NCI-H1694 (cell line): ENCODE measurements at places on chromosomes 5 and 9.

- no peak for DNase-seq
These were observed 126.7 kb upstream of the GRHPR start for GRCh38 chr9:37295796-37296195.

DNA sequence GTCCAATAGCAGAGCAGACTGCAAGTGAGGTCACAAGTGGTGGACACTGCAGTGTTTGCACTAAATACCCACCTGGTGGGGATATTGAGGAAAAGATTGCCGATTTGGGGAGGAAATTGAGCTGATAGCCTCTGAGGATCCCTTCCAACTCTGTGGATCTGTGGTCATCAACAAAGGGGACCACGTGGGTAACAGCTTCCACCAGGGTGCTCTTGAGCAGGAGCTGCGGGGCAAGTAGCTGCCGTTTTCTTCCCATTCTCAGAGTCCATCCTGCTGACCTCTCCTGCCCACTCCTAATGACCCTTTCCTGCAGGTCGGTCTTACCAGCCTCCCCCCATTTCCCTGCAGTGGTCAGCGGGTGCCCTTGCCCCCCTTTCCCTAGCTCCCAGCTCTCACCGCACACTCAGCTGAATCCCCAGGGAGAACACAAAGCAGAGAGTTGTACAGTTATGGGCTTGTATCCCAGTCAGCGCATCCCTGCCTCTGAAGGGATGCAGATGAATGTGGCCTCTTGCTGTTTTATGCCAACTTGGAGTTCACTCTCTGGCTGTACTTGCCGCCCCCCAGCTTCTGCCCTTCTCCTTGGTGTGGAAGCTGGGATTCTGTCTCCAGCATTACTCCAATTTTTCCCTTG, 18.0 kb downstream of the DAPK1 start:
- no peak for DNase-seq

DNA sequence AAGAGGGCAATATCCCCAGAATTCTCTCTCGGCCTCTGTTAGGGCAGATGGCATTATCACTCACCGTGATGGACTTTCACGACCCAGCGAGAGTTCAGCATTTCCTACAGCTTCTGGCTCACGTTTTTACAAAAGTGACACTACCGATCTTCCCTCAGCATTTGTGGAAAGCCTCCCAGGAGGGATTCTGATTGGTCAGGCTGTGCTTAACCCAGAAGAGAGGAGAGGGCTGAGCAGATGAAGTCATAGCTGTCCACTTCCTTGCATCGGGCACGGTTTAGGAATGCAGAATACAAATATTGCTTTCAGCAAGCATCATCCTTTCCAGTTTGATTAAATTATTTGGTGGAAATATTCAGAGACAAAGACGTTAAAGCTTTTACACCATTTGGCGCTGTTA, 277.4 kb upstream of the MSX2 start:
- DNase-seq = no peak

GRCh38 chr9:122131401-122132001, 28.1 kb downstream of the NDUFA8 start:
- no peak for DNase-seq

DNA sequence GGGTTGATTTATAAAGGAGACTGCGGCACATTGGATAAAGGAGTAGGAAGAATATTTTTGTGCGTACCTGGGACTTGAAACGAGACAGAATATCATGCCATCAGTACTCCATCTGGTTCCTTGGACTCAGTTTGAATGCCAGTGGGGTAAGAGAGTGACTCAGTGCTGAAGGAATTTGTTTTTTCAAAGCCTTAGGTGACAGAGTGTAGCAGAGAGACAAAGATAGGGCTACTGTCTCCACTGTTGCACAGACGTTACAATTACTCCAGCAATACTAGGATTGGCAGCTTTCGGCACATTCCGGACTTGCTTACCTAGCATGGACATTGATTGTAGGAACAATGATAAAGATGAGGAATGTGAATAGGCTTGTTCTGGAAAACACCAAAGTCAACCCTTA, 250.7 kb downstream of the KCTD16 start:
- DNase-seq = no peak

DNA sequence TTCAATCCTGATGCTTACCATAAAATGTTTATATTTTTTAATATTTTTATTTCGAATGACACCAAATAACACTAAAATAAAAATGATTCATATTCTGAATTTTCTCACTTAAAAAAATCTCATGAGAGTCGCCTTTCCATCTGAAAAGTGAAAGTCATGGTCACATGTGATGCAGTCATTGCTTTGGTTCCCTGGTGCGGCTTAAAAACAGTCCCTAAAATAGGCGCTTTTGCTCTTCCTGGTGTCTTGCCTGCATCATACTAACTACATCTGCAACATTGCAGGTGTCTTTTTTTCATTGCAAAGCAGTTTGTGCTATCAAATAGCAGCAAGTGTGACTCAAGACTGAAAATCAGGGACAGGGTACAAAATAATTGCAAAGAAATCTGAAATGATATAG, 185.2 kb upstream of the NREP start:
- no peak for DNase-seq

DNA sequence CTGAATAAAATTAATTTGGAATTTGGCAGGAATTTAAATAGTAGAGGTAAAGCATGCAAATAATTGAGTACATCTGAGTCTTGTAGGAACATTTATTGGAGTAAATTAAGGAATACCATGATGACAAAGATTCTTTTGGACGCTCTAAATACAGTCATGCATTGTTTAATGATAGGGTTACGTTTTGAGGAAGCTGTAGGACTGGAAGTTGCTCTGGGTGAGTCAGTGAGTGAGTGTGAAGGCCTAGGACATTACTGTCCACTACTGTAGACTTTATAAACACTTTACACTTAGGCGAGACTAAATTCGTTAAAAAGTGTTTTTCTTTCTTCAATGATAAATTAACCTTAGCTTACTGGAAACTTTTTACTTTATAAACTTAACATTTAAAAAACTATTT, 113.0 kb downstream of the FAM170A start:
- no peak for DNase-seq

DNA sequence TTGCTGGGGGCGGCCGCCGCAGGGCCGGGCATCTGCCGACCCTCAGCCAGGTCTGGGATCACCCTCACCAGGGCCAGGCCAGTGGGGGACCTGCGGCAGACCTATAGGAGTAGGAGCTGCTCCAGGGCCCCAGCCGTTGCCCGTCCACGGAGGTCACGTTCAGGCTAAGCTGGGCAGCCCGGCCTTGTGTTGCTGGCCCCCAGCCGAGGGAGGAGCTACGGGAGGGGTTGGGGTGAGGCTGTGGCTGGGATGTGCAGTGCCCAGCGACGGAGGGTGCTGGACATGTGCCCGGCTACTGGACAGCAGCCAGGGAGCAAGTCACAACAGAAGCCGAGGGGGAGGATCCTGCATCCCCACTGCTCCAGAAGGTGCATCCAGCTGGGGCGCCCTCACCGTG, 39.6 kb upstream of the SLC6A19 start:
- no peak for DNase-seq

- no peak for DNase-seq
These were observed 11.3 kb downstream of the SIL1 start for GRCh38 chr5:139186752-139187326.

DNA sequence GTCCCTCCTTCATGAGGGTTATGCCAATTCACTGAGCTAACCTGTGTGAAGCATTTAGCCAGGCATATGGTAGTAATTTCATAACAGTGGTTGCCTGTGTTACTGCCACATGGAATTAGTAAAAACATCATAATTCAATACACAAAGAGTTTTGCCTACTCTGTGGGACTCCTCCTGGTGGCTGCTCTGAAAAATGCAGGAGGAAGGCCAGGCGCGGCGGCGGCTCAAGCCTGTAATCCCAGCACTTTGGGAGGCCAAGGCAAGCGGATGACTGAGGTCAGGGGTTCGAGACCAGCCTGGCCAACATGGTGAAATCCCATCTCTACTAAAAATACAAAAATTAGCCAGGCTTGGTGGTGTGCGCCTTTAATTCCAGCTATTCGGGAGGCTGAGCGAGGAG, 547.3 kb downstream of the CDK5RAP2 start:
- DNase-seq = peak; percentile 7

GRCh38 chr5:124888050-124888506, 141.6 kb upstream of the ZNF608 start:
- no peak for DNase-seq

DNA sequence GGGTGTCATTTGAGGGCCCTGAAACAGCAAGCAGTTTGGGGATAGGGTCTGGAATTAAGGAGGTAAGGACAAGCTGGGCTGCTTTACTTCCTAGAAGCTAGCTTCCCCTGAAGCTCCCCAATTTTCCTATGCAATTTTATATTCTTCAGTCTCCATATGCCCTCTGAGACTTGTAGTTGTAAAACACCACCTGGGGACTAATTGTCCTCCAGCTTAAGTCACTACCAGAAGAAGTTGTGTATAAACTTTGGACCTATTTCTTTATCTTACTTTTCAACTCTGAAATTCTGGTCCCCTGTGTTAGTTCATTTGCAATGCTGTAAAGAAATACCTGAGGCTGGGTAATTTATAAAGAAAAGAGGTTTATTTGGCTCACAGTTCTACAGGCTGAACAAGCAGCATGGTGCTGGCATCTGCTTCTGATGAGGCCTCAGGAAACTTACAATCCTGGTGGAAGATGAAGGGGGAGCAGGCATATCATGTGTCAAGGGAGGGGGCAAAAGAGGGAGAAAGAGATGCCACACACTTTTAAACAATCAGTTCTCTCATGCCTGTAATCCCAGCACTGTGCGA, 41.1 kb upstream of the CPEB4 start:
- DNase-seq = no peak

GRCh38 chr5:102531506-102531905, 32.7 kb upstream of the SLCO6A1 start:
- no peak for DNase-seq

DNA sequence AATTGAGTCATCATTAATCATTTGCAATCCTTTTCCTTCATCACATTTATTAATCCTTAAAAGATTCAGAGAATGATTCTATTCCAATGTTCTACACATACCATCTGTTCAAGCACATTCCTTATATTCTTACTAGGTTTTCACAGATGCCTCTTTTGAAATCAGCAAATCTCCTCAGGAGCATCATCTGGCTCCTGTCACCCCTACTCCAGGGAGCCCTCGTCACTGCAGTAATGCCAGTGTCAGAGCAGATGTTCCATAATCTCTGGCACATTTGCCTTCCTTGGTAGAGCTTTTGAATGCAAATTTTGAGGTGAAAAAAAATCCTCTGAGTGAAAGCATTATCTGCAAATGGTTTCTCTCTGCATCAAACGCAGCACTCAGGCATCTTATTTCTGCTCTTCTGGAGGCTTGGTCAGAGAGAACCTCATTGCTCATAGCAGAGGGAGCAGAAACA, 7.6 kb upstream of the KCNV2 start:
- peak; percentile 21 for DNase-seq

- DNase-seq = no peak
These were observed 196.3 kb downstream of the PAX5 start for GRCh38 chr9:36837431-36838405.

GRCh38 chr5:178309271-178310013, 76.8 kb upstream of the PHYKPL start:
- no peak for DNase-seq

DNA sequence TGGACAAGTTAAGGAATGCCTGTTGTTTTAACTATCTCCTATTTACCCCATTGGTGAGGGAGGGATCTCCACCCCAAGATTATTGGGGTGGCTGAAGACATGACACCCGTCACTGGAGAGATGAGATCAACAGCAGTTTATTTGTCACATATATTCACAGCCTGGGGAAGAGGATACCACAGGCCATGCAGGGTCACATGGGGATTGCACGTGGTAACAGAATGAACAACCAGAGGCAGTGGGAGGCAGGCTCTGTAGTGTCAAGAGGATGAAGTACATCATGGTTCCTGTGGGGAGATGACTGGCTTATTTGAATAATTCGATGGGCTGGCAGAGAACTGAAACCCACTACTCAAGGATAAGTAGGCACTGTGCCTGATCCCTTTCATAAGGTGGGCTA, 18.6 kb upstream of the SHISAL2B start:
- no peak for DNase-seq

- no peak for DNase-seq
These were observed 11.3 kb upstream of the P4HA2 start for GRCh38 chr5:132238901-132239500.

DNA sequence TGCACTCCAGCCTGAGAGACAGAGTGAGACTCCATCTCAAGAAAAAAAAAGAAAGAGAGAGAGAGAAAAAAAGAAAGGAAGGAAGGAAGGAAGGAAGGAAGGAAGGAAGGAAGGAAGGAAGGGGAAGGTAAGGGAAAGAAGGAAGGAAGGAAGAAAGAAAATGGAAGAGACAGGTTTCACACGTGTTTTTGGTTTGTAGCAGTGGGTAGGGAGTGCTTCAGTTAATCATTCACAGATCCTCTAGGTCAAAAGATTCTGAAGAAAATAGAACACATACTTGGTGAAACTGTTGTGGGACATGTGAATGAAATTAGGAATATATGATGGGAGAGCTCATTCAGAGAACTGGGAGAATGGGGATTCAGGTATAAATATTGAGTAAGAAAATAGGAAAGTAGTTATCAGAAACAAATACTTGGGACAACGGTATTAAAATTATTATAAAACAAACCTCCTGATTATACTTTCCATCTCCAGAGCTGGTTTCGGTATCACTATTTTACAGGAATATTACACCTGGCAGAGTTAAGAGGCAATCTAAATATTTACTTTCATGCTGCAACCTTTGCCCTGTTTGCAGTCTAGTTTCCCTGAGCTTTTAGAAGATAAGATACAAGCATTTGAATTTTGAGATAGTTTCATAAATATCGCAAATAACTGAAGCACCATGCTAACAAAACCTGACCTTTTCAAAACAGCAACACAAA, 37.2 kb downstream of the MARVELD2 start:
- no peak for DNase-seq

DNA sequence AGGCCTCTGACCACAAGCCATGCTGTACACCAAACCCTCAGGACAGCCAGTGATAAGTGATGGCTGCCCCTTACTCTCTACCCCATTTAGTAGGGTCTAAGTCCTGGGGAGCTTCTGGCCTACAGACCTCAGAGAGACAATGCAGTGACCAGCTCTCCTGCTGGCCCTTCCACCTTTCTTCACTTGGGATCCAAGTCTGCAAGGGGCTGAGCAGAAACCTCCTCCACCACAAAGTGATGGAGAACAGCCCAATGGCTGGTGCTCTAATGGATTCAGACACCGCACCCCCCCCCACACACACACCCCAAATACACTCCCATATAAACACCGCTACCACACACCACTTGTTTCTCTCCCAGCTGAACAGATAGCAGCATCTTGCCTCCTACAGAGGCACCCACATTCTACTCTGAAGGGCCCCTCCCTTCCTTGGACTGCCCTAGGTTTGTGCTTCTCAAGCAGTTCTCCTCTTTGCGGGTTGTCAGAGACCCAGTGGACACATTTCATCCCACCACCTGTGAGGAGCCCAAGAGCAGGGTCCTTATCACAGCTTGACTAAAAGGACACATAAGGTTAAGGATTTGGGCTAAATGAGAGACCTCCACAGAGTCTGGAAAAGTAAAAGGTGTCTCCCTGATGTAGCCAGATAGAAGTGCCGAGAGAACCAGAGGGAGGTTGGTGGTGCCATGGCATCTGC, 1.3 kb upstream of the PDLIM4 start:
- no peak for DNase-seq

DNA sequence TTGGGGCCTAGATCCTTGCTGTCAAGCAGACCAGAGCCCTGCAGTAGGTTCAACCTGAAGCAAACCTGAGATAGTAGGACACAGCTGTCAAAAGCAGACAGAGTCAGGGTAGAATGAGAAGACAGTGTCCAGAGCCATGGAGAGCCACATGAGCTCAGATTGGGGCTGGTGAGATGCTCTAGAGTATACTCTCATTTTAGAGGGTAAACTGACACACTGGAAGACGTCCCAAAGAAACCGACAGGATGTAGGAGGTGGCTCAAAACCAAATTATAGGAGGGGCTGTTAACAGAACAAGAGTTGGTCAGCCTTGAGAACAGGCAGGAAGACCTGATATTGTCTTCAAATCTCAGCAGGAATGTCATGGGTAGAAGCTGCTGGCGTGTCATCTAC, 11.5 kb downstream of the CCDC69 start:
- no peak for DNase-seq
